Fibroblast of lung (primary cell): ENCODE measurements at places on chromosomes 4 and X. TPM values are rescaled to one million over a fixed set of nuclear protein-coding genes. Genes with fewer than 3 reads are reported as not detected.

ADH1B gene
- 364 and 844 TPM in 2 replicates for total RNA-seq

ZXDA gene
- 7.4 and 7.6 TPM in 2 replicates for total RNA-seq

PAGE1 gene
- total RNA-seq = not detected in 2 replicates

ELK1 gene
- total RNA-seq = 13.9 and 14.4 TPM in 2 replicates

PHF8 gene
- total RNA-seq = 10.8 and 16.7 TPM in 2 replicates

PABPC1L2A gene
- total RNA-seq = not detected in 2 replicates

DCX gene
- total RNA-seq = not detected in 2 replicates

USP17L5 gene
- not detected in 2 replicates for total RNA-seq

TCEAL3 gene
- 15.4 and 21.6 TPM in 2 replicates for total RNA-seq
